ENCODE measurements at places on chromosomes 2 and 18.

DNA sequence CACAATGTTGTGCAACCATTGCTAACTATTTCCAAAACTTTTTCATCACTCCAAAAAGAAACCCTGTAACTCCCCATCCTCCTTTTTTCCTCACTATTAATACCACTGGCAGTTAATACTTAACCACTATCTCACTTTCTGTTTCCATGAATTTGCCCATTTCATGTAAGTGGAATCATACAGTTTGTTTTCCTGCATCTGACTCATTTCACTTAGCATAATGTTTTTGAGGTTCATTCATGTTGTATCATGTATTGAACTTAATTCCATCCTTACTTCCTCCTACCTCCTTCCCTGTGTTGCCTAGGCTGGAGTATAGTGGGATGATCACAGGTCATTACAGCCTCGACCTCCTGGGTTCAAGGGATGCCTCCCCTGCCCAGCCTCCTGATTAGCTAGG, 68.3 kb downstream of the FAM117B start:
- no peak for DNase-seq

DNA sequence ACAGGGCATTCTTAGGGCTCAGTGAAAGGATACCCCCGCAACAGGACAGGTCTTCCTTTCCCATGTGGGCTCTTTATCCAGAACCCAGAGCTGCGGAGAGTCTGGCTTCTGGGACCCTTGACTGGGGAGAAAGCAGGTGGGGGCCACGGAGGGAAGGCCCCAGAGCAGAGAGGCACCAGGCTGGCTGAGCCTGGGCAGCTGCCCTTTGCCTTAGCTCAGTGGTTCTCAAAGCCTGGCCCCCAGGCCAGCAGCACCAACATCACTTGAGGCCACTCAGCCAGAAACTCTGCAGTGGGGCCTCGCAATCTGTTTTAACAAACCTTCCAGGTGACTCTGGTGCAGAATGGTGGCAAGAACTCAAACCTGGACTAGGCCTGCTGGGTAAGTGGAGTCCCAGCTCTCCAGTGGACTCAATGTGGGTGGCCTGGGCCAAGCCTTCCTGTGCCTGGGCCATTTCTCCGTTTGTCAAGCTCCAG, 1.6 kb upstream of the TMEM37 start:
- DNase-seq = no peak

- DNase-seq = no peak
These were observed 90.9 kb downstream of the GPD2 start for GRCh38 chr2:156526950-156527636.

- no peak for DNase-seq
These were observed 10.4 kb upstream of the KCNF1 start for GRCh38 chr2:10901160-10901939.

DNA sequence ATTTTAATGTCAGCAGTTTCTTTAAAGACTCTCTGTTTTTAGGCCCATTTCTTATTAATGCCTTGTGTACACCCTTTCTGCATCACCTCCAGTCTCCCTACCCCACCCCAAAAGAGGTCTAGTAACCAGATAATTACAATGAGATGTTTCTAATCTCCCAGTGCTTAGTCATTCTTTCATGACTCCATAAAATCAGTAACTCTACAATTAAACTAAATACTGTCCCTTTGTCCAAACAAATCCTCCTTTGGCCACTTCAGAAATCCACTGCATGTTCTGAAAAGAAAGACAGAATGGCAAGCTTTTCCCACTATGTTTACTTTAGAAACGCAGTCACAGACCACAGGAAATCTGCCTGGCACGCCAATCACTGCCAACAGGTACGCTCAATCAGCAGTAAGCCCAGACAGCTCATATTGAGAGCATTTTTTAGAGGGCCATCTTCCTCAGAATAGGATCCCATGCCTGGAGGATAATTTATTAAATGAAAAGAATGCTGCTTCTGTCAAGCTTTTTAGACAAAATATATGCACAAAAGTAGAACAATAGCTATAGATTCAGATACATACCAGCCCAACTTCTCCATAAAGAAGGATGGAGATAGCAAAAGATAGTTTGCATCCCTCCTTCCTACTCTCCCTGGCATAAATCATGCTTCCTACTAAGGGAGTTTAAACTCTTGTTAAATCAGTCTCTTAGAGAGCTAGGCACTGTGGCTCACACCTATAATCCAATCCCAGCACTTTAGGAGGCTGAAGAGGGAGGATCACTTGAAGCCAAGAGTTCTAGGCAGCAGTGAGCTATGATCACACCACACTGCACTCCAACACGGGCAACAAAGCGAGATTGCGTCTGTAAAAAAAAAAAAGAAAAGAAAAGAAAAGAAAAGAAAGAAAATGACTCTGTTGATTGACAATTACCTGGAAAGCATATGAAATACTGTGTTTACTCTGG, 14.6 kb downstream of the CLASP1 start:
- no peak for DNase-seq

- no peak for DNase-seq
These were observed 214.4 kb downstream of the SRBD1 start for GRCh38 chr2:45396671-45397070.

- no peak for DNase-seq
These were observed 30.8 kb downstream of the AAK1 start for GRCh38 chr2:69612707-69613106.

GRCh38 chr2:45370369-45370768, 240.7 kb downstream of the SRBD1 start:
- no peak for DNase-seq

GRCh38 chr2:236157366-236157765, 10.8 kb downstream of the GBX2 start:
- no peak for DNase-seq

GRCh38 chr2:144439993-144440392, 79.9 kb downstream of the ZEB2 start:
- DNase-seq = no peak

- DNase-seq = no peak
These were observed 3.4 kb downstream of the CFAP65 start for GRCh38 chr2:219037783-219038499.

DNA sequence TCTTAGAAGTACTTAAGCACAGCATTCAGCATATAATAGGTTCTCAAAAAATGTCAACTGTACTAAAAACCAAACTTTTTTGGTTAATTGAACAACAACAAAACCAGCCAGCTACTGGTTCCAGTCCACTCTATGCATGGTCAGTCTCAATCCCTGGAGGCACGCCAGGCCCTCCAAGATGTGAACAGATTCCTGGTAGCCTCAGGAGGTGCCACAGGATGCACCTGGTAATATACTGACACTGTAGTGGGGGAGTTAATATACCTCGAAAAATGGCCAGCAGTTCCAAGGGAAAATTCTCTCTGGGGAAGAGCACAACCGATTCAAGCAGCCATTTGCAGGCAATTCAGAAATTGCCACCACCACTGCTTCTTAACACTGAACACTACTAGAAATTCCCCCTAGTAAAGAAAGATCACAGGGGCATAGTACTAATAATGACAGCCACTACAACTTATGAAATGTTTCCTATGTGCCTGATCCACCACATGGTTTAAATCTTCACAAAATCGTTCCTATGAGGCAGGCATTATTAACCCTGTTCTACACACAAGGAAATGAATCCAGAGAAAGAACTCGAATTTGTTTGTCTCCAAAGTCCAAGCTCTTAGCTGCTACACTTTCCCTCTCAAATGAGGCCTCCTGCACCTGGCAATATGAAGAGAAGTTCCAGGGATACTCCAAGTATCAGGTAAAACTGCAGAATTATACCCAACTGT, 3.4 kb downstream of the MGAT4A start:
- no peak for DNase-seq
